ENCODE measurements at places on chromosomes 3 and 15.

GRCh38 chr15:55742927-55743728 is at the start of gene PRTG:
PRTG (minus strand) TSS chr15:55743152; CDS start chr15:55742931, 221 bp downstream.
- DNase-seq = peak; percentile 63

GRCh38 chr15:79981831-79982455 is 10.9 kb upstream of the BCL2A1 start:
- DNase-seq = no peak

- DNase-seq = no peak
These were observed 46.1 kb downstream of the EFCAB12 start for GRCh38 chr3:129382366-129382765.

DNA sequence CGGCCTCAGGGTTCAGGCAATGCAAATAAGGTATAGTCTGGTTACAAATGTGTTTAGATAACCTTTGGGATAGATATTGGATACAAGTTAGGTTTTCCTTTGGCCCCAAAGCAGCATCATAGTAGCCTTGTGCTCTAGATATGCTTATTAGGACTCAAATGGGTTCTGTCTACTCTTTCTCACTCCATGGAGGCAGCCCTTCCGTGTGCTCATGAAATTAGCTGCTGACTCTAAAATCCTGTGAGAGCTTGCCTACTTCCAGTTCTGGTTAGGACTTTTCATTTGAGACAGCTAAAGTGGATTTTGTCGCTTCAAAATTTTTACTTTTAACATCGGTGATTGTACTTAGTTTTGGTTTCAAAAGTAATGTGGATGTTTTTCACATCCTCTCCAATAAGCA is 1.6 kb downstream of the CDV3 start:
- DNase-seq = no peak

DNA sequence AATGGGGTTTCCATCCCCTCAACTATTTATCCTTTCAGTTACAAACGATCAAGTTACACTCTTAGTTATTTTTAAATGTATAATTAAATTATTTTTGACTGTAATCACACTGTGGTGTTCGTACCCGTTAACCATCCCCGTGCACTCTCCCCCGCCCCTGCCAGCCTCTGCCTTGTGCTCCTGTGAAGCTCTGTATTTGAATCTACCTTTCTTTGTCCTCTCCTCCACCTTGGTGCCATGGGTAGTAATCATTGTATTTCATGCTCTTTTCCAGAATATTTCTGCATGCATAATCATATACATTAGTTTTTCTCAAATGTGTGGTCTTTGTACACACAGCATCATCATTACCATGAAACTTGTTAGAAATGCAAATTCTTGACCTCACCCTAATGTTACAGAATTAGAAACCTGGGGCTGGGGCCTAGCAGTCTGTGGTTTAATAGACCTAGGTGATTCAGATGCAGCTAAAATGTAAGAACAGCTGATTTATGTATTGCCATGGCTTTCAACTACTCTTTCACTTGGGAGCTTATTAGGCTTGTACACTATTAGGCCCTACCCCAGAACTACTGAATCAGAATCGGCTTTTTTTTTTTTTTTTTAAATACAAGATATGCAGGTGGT is 91.5 kb downstream of the STT3B start:
- DNase-seq = no peak

Measured in hypothalamus (tissue), 51 donors.